ENCODE measurements at places on chromosomes 6 and 20.

DNA sequence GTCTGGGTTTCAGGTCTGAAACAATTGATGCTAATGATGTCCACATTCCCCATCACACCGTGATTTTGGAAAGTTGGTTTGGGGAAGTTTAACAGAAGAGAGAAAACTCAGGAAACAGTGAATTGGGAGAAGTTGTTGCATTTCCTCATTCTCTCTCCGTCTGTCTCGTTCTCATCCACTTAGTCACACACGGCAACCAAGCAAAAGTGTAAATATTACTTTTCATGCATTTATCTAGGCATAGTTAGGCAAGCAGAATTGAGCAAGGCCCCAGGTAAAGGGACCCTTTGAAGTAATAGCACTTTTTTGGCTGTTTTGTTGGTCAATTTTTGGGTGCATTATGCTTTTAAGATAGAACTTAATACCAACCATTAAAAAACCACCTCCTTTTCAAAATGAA lies 137.0 kb upstream of the SULF2 start:
- DNase-seq = peak; percentile 73

- DNase-seq = no peak
Measured at GRCh38 chr20:44231713-44232468, 15.2 kb upstream of the GDAP1L1 start.

DNA sequence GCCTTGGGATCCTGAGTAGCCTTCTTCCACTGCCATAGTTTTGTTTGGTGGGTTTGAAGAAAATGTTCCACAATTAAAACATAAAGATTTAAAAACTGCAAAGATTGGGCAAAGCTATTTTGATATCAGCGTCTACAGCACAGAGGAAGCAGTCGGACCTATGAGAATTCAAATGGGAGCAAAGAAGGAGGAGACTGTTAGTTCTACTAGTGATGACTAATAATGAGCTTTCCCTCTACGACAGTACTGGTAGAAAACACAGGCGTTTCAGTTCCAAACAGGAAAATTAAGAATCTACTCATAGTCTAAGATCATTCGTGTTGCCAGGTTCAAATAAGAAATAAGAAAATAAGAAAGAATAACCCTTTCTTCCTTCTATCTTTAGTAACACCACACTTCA lies 121.2 kb downstream of the INSM1 start:
- no peak for DNase-seq

DNA sequence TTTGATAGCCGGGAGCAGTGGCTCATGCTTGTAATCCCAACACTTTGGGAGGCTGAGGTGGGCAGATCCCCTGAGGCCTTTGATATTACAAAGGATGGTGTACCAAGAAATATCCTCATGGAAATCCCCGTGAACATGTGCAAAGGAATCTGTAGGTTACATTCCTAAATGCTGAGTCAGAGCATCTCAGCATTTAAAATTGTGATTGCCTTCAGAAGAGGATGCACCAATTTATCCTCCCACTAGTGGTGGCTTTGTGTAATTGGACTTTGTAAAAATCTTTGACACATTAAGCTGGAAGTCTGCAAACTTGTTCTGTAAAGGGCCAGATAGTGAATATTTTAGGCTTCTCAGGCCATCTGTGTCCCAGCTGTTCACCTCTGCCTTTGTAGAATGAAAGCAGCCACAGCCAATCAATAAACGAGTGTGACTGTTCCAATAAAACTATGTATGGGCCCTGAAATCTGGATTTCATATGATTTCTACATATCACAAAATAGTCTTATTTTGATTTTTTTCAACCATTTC lies 11.8 kb downstream of the TMEM14B start:
- peak; percentile 37 for DNase-seq

GRCh38 chr6:124888581-124889371 lies 73.5 kb upstream of the RNF217 start:
- no peak for DNase-seq

GRCh38 chr6:141688916-141689315 lies 443.8 kb upstream of the GJE1 start:
- DNase-seq = no peak

Measured in muscle of leg (tissue), 16 donors.